Posterior vena cava (tissue), 2 donors: ENCODE measurements at places on chromosomes 7 and 10.
A peak's percentile ranks its signal among the peaks of the same experiment; 100 is the strongest.

DNA sequence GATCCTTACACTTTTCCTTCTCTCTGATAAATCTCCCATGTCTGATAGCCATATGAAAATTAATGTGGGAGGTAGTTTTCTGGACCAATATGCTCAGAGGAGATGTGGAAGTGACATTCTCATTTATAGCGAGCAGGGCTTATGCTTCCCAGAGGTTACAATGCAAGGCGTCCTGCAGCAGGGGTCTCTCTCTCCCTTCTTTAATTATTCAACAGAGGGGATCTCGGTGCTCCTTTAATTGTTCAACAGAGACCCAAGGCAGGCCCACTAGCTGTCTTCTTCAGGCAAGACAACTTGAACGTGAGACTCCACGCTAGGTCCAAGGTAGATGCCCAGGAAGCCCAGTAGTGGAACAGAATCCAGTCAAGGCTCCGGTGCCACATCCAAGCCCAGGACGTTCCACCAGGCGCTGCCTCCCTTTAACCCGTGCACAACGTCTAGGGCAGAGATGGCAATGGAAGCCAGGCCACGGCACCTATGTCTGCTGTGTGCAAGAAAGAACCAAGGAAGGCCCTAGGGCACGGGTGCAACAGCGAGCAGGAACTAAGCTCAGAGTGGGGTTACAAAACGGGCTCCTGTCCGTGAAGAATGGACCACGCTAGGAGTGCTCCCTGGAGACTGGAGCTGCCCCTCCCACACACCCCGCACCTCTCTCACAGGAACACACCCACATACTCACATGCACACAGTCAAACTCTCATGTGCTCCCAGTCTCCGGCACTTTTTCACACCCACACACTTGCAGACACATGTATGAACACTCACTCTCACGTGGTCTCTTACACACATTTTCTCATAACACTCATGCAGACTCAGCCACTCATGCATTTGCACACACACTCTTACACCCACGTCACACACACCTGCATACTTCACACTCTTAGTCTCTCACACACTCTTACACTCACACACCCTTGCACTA is 230.4 kb downstream of the TNS3 start:
- DNase-seq, result no peak

DNA sequence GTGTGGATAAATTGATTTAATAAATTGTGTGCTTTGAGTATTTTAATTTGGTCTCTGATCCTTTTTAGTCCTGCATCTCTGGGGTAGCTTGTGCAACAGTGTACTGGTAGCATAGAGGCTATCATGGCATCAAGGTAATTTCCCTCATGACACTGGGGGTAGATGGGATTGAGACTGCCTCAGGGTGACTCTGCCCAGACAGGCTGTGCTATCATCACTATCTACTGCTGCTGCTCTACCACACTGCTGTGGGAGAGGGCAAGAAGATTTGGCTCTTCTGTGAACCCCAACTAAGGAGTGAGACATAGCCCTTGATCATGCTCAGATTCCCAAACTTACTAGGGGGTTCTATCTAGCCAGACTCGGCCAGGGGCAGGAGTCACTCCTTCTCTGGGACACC is 43.6 kb upstream of the JAZF1 start:
- no peak for DNase-seq

- no peak for DNase-seq
These were observed 137.7 kb downstream of the LRRC4 start for GRCh38 chr7:127893547-127893946.

- DNase-seq, result no peak
These were observed 16.5 kb downstream of the PLXDC2 start for GRCh38 chr10:19832699-19833098.

DNA sequence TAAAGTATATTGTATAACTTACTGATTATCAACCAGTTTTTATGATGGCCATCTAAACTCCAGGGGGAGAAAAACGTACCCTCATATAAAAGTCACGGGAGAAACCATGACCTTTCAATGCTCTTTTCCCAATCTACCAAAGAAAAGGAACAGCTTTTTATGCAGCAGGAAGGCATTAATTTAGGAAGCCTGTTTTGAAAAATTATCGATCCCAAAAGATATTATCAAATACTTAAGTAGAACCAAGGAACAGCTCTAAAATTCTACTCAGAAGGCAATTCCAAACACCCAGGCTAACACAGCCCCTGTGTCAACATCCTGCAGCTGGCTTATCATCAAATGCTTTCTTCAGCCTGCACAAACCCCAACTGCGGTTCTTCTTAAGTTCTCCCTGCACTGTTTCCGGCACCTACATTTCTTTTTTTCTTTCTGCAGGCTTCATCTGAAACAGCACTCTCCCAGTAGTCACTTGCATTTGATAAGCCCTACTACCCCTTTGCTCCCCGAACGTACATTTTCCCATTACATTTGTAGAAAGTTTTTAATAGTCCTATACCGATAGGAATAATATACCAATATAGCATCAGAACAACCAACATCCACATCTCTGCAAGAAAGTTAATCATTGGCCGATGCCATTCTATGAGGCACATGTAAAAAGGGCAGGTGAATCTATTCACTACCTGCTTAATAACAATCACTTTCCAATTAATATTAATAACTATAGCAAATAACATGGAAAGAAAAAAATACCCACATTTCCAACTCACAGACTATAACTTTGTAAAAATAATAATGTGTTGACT is 47.9 kb downstream of the PIP4K2A start:
- DNase-seq, result no peak

- no peak for DNase-seq
These were observed 6.7 kb downstream of the ZCCHC24 start for GRCh38 chr10:79438699-79439085.

- peak; percentile 58 for DNase-seq
These were observed 181.1 kb downstream of the TNS3 start for GRCh38 chr7:47400741-47401206.

- DNase-seq, result no peak
These were observed 46.8 kb downstream of the CH25H start for GRCh38 chr10:89160339-89160738.
